T-helper 1 cell (primary cell): ENCODE measurements at places on chromosomes 12 and 14.
A peak's percentile ranks its signal among the peaks of the same experiment; 100 is the strongest.

- no peak for DNase-seq
These were observed 23.0 kb upstream of the PRKAB1 start for GRCh38 chr12:119644930-119645329.

DNA sequence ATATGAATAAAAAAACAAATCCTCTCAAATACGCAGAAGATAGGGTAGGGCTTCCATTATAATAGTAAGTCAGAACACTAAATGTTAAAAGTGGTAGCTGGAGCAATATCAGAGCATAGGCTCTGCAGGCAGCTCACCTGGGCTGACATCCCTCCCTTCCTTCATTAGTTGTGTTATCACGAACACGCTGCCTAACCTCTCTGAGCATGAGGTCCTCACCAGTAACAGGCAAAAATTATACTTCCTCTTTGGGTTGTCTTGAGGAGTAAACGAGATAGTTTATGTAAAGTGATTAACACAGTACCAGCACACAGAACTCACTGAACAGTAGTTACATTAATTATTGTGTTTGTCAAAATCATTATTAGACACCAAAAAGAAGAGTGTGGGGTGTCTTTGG is 154.3 kb downstream of the STXBP6 start:
- DNase-seq = no peak

- DNase-seq = no peak
These were observed 455.6 kb upstream of the SEL1L start for GRCh38 chr14:81989211-81989610.

DNA sequence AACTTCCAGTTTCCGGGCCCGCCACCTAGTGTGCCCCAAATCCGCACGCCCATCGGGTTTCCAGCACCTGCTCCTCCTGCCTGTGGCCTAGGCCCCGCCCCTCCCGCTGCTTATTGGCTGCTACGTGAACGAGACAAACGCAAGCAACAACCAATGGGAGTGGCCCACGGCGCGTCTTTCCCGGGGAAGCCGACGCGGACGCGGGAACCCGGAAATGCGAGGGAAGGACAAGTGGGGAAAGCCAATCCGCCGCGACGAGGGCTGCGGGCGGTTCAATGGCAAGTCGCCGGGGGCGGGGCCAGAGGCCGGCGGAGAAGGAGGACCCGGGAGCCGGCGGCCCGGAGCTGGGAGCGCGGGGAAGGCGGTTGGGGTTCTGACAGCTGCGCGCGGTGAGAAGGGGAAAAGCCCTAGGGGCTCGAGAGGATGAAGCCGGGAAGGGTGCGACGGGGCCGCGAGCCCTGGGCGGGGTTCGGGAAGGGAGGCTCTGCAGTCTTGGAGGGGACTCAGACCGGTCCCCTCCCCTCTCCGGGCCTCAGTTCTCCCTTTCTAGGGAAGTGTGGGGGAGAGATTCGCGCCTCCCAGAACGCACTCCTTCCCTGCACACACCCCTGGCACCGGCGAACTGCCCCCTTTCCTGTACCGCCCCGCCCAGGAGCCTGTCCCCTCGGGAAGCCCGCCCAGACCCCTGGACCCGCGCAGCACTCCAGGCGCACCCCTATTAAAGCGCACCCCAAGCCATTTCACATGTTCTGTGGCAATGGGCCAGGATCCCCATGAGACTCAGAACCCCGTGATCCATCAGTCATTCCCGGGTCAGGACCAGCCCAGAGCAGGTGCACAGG is at the start of gene FICD:
Gene FICD, plus strand, starts transcription at position 305 of the 842 bp plus-strand sequence. CDS start 1,696 bp downstream, outside the sequence.
- DNase-seq = peak; percentile 99

DNA sequence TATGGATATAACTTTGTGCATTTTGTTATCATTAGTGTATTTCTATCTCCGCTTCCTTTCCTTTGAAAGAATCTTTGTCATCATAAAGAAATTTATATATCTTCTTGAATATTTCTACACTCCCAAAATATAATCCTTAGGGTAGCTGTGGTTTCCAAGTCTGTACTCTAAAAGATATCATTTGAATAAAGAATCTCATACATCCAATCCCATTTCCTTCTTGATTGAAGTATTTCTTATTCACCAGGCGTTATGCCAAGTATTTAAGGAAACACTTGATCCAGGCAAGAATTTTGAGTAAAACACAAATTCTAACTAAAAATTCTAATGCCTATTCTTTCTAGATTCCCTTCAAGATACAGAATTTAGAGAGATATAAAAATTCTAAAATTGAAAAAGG is 821.8 kb downstream of the GALC start:
- no peak for DNase-seq

GRCh38 chr12:1779783-1780182 is 40.6 kb upstream of the LRTM2 start:
- DNase-seq = no peak

- no peak for DNase-seq
These were observed 273.6 kb upstream of the PWP1 start for GRCh38 chr12:107411792-107412535.

- no peak for DNase-seq
These were observed 185.3 kb upstream of the BCL2L14 start for GRCh38 chr12:11885261-11886038.

GRCh38 chr14:32028599-32028998 is 48.5 kb upstream of the ARHGAP5 start:
- no peak for DNase-seq
